ENCODE measurements at places on chromosomes 1 and 21.

DNA sequence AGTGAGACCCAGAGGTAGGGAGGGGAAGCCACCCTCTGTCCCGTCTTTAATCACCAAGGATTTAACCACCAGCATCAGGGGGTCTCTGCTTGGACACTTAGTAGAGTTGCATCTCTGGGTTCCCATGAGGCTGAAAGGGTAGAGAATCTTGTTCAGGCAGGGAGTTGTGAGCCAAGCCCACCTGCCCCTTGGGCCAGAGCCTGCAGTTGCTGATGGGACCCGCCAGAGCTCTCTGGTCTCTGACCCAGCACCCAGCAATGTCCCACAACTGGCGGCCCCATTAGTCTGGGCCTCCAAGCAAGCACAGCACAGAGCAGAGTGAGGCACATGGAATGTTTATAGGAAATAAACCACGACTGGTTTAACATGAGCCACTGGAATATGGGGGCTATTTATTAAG lies 166.3 kb downstream of the TRIM33 start:
- DNase-seq, result no peak

DNA sequence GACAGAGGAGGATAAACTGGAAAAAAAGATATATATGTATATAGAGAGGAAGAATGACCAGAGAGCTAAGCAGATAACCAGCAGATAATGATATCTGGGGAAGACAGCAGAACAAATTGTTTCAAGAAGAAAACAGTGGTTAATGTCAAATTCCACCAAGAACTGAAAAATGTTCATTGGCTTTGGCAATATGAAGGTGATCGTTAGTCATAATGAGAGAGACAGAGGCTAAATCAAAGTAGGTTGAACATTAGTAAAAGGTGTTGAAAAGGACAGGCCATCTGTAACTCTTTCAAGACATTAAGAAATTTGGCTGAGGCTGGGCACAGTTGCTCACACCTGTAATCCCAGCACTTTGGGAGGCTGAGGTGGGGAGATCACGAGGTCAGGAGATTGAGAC lies 25.3 kb upstream of the CR2 start:
- no peak for DNase-seq

- no peak for DNase-seq
These were observed 66.5 kb upstream of the GADD45A start for GRCh38 chr1:67618285-67619018.

DNA sequence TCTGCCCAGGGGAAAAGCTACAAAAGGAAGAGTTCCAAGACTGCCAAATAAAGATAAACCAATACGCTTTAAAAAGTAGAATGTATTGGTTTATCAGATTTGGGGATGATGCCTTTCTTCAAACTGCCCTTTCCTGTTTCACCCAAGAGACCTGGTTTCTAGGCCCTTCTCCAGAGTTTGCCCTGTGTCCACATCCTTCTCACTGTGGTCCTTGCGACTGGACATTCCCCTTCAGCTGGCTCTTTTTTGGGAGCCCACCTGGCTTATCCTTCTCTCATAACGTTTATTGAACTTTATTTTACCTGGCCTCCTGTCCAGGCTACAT lies 490 bp upstream of the CZIB start:
- DNase-seq, result no peak

DNA sequence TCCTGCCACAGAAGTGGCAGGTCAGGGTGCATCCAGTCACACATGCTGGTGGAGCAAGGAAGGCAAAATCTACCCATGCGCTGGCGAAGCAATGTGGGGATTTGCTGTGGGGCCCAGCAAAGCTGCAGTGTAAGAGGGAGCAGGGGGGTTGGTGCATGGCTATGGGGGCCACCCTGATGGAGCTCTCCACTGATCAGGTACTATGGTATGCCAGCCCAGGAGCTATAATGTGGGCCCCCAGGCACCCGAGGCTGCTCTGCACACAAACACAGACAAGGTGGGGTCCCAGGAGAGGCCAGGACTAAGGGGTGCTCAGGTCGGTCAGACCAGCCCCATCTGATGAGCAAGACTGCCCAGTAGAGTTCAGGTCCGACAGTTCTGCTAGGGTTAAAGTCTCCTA lies 213.5 kb downstream of the ZC3H11B start:
- DNase-seq, result no peak

DNA sequence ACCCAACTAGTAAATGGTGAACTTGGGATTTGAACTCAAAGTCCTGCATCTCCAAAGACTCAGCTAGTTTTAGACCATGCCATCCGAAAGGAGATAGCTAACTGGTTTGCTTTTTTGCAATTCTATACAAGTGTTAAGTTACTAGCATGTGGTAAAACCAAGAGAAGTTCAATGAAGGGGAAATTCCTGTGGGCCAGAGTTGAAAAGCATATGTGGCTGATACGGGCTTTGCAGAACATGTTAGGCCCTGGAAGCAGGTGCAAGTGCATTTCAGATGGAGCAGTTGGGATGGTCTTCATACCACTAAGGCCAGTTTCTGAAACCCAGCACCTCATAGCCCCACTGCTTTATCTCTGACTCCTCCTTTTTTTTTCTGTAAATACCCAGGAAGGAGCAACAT lies 620.9 kb downstream of the PLPP3 start:
- no peak for DNase-seq

DNA sequence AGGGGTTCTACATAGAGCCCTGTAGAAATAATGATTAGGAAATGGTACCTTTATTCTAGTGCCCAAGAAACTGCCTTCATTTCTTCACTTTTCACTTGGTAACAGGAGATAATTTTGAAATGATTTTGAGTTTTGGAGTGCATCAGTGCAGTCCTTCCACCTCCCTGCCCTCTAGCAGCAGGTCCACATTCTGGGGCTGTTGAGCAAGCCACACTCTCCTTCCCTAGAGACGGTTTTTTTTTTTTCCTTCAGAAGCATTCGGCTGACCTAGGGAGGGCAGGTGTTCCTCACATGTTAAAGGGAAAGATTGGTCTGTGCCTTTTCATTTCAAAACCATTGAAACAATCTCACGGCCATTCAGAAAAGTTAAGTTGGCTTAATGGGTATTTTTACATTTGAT lies 39.8 kb downstream of the SLC37A1 start:
- DNase-seq, result no peak

DNA sequence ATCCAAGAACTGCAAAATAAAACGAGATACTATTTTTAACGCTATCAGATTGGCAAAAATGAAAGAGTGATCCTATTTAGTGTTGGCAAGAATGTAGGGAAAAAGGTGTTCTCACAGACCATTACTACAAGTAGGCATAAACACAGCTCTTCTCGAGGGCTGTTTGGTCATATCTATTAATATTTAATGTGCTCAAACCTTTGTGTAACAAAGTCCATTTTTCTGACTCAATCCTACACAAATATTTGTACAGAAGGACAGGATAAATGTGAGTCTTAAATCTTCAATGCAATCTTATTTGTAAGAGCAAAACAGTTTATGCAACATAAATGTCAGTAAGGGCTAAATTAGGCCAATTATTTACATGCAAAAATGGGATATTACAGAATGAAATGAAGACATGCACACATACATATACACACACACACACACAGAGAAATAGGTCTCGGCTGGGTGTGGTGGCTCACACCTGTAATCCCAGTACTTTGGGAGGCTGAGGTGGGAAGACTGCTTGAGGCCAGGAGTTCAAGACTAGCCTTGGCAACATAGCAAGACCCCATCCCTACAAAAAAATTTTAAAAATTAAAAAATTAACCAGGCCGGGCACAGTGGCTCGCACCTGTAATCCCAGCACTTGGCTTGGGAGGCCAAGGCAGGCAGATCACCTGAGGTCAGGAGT lies 17.7 kb downstream of the DHCR24 start:
- DNase-seq, result no peak

DNA sequence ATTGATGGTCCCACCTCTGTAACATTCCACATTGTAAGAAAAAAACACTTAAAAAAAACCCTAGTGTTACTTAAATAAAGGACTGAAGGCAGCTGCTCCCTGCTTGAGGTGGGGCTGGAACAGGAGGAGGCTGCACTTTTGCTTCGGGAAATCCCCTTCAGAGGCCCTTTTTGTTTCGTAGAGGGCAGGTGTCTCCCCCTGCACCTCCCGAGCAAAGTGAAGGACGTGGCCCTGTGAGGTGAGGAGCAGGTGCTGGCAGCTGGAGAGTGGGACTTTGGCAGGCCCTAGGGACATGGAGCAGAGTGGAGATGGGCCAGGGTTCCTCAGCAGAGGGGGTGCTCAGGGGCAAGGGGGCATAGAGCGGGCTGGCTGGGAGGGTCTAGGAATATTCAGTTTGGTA lies 33.4 kb upstream of the WNT4 start:
- peak; percentile 14 for DNase-seq

DNA sequence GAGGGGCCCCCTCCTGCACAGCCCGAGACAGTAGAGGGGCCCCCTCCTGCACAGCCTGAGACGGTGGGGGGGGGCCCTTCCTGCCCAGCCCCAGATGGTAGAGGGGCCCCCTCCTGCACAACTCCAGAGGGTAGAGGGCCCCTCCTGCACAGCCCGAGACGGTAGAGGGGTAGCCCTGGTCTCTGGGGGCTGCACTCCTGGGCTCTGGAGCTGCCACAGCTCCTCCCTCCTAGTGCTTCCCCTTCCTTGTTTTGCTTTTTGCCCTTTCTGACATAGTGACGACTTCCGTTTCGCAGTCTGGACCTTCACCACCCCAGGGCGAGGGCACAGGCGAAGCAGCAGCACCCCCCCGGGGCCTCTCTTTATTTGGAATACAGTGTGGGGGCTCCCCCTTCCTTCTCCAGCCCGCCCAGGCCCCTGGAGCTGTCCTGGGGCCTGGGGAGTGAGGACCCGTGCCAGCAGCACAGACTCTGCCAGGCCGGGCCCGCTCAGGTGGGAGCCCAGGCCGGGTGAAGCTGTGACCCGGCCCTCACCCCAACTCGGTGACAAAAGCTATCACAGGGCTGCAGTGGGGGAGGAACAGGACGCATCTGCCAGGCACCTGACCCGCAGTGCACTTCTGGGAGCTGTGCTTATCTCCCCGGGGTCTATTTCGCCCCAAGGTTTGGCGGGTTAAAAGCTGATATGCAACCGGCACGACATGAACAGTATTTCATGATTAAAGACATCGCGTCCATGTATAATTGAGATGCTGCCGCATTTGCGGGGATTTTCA lies 1.1 kb upstream of the PRXL2B start:
- no peak for DNase-seq

- no peak for DNase-seq
These were observed 109.9 kb upstream of the KCTD3 start for GRCh38 chr1:215457213-215457612.

DNA sequence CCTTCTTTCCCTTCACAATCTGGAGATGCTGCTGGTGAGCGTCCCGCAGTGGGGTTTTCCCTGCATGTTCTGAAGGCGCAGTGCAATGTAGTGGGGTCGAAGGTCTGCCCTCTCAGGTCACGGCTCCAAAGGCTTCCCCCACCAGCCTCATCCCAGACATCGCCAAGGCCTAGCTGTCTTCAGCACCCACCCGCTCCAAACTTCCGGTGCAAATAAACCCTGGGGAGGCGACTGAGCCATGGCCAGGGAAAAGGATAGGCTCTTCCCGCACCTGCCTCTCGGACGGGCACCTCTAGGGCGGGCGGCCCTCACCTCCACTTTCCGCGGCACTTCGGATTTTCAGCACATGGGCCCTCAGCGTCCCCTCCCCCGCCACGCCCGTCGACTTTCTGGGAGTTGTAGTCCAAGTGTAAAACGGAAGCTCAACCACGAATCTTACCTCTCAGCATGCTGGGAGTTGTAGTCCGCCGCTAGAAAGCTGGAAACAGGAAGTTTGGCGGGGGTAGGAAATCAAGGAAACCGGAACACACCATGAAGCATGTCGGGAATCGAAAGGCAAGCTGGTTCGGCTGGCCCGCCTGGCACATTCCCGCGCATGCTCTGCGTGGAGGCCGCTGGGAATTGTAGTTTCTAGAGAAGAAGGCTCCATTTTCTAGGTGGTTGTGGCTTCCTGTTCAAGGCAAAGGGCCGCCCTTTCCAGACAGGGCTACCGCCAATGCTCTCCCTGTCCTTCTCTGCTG lies at the start of gene MRPL24:
TSS of gene MRPL24 (minus strand) at position 348 of the 740 bp plus-strand sequence. CDS start 2,384 bp downstream, outside the sequence.
- peak; percentile 98 for DNase-seq

DNA sequence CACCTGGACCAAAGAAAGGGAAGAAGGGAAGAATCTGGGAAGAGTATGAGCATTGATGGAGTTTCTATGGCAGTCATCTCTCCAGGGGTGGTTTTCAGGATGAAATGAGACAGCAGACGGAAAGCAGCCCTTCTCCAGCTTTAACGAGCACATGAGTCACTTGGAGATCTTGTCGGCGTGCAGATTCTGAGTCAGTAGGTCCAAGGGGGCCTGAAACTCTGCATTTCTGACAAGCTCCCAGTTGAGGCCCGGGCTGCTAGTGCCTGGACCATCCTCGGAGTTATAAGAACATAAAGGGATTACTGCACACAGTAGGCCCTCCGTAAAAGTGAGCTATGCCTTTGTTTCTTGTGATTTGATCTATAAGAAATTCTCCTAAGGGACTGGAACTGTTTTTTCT lies 17.6 kb downstream of the HSPG2 start:
- no peak for DNase-seq

DNA sequence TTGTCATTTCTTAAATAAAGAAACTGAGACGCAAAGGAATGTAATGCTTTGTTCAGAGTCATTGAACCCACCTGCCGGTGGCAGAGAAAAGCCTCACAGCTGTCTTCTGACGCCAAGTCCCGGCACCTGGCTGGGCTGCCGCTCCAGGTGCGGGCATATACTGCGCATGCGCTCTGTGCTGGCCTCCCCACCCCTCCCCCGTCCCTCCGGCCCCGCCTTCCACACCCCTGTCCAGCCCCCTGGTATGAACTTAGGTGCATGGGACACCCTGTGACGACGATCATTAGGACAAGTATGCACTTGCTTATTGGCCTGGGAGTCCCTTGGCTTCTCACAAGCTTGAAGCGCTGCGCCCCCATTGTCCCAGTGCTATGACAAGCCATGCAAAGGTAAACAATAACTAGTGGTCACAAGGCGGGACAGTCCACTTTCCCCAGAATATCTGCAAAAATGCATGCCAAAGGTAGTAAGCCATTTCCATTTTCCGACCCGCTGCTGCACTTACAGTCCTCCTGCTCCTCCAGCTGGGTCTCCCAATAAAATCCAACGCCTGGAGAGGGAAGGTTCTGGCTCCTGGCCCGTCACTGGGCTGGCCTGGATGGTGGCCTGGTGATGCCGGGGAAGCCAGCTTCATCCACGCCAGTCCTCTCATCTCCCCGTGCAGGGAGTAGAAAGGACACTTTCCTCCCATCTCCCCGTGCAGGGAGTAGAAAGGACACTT lies 100.4 kb downstream of the PSMG1 start:
- peak; percentile 82 for DNase-seq

- no peak for DNase-seq
These were observed 969.5 kb upstream of the B3GALT2 start for GRCh38 chr1:194155962-194156361.

- DNase-seq, result no peak
These were observed 4.6 kb downstream of the SLC37A1 start for GRCh38 chr21:42518215-42518614.

DNA sequence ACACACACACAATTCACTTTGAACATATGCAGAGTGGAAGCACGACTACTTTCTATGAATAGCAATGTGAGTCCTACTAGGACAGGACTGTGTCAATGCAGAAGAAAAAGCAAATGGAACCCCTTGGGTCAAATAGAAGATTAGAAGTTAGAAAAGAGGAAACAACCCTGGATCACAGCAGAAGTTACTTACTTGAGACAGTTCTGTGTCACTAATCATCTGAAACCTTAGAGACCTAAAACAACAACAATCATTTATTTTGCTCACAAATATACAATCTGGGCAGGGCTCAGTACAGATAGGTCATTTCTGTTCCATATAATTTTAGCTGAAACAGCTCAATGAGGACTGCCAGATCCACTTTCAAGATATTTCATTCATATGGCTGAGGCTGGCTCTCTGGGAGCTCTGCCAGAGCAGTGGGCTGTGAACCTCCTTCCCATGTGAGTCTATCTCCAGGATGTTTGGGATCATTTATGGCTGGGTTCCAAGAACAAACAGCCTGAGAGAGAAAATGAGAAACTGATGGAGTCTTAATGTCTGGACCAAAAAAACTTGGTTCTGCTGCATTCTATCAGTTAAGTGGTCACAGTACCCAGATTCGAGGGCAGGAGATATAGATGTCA lies 42.5 kb upstream of the IL10 start:
- peak; percentile 70 for DNase-seq
